Neural progenitor cell (in vitro differentiated cells): ENCODE measurements at places on chromosomes 7 and 10.

GRCh38 chr7:20494566-20494965 is 120.9 kb upstream of the ABCB5 start:
- no peak for DNase-seq

- no peak for DNase-seq
These were observed 30.4 kb upstream of the ELFN1 start for GRCh38 chr7:1639532-1640175.

- no peak for DNase-seq
These were observed 62.6 kb downstream of the GLI3 start for GRCh38 chr7:42174391-42174912.

GRCh38 chr7:129729511-129729910 is 118.0 kb downstream of the NRF1 start:
- no peak for DNase-seq

- no peak for DNase-seq
These were observed 82.6 kb downstream of the JMJD1C start for GRCh38 chr10:63383141-63383540.

GRCh38 chr7:18546576-18546975 is 51.0 kb downstream of the HDAC9 start:
- no peak for DNase-seq

- DNase-seq, result peak; percentile 44
These were observed 48.5 kb upstream of the ARL4A start for GRCh38 chr7:12638851-12639456.

GRCh38 chr10:130078120-130078519 is 32.5 kb downstream of the C10orf143 start:
- DNase-seq, result no peak

DNA sequence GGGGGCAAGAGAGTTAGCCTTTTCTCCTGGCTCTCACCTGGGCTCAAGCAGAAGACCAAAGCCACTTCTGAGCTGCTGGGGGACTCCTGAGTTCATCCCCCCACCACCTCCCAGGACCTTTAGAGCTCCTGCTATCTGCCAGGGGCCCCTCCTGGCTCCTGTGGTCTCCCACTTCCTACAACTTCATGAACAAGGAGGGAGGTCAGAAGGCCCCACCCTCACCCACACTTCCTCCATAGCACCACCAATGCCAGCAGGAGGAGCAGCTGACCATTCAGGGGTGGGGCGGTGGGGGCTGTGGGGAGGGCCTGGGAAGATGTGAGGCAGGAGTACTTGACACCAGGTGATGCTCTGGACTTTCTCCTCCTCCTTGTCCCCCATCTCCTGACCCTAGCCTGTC is 32.6 kb upstream of the ADCYAP1R1 start:
- no peak for DNase-seq

DNA sequence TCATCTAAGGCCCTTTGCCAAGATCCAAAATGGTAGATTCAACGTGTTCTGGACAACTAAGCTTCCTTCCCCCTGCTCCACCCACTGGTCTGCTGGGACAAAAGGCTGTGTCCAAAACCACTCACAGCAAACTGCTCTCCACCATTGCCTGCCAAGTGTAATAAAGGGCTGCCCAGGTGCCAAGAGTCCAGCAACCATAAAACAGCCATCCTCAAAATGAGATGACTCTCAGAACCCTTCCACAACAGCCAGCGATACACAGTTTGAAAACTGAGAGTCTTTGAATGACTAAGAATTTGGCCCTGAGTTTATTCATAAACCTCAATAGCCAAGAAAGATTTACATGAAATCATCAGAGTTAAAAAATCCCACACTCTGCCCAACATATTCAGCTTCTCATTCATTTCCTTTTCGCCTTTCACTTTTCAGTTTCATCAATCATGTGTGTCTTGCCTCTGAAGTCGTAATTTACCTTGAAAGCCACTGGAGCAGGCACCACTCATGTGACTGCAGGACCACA is 658.1 kb upstream of the MGMT start:
- DNase-seq, result no peak

GRCh38 chr10:63628526-63629362 is 107.5 kb downstream of the REEP3 start:
- DNase-seq, result peak; percentile 77

GRCh38 chr10:62103857-62104256 is 164.8 kb downstream of the RTKN2 start:
- no peak for DNase-seq

GRCh38 chr10:7000061-7000460 is 410.8 kb downstream of the SFMBT2 start:
- no peak for DNase-seq

DNA sequence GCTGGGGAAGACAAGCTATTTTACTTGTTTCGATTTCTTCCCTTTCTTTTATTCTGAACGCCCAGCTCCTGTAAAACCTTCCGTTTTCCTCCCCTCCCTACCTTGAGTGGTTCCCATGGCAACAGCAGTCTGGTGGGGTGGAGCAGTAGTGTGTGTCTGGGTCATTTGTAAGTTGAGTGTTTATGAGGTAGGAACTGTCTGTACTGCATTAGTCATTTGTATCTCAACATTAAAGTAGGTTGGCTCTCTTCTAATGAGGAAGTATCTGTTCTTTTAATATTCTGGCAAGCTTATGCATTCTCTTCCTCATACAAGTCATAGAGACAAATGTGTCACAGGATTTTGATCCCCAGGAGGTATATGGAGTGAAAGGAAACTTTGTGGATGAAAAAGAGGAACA is 85.3 kb upstream of the CCDC6 start:
- DNase-seq, result peak; percentile 42

DNA sequence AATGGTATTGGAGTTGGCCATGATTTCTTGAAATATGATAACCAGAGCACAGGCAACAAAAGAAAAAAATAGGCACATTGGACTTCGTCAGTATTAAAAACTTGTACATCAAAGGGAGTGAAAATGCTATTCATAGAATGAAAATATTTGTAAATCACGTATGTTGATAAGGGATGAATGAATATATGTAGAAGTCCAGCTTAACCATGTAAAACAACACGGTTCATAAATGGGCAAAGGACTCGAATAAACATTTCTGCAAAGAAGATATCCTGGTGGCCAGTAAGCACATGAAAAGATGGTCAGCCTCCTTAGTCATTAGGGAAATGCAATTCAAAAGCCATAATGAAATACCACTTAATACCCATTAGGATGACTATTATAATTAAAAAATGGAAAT is 68.1 kb downstream of the WAC start:
- no peak for DNase-seq

GRCh38 chr10:22308390-22308789 is 7.8 kb upstream of the COMMD3 start:
- no peak for DNase-seq

- DNase-seq, result no peak
These were observed 689.7 kb upstream of the CELF2 start for GRCh38 chr10:10327934-10328333.

- no peak for DNase-seq
These were observed 8.8 kb downstream of the TM9SF3 start for GRCh38 chr10:96578022-96578421.

DNA sequence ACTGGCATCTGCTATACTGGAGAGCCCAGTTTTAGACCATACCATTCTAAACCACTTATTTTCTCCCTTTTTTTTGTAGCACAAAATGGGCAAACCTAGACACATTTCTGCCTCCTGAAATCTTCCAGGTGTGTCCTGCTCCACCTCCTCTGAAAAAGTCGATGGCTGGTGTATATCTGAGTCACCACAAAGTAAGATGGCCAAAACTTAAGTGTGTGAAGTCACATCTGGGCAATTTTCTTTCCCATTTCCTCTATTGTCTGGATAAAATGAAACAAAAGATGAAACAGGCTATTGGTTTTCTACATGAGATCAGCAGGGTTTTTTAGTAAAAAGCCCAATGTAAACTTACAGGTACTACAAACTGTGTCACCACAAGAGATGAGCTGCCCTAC is 65.5 kb downstream of the OSBPL3 start:
- DNase-seq, result no peak

DNA sequence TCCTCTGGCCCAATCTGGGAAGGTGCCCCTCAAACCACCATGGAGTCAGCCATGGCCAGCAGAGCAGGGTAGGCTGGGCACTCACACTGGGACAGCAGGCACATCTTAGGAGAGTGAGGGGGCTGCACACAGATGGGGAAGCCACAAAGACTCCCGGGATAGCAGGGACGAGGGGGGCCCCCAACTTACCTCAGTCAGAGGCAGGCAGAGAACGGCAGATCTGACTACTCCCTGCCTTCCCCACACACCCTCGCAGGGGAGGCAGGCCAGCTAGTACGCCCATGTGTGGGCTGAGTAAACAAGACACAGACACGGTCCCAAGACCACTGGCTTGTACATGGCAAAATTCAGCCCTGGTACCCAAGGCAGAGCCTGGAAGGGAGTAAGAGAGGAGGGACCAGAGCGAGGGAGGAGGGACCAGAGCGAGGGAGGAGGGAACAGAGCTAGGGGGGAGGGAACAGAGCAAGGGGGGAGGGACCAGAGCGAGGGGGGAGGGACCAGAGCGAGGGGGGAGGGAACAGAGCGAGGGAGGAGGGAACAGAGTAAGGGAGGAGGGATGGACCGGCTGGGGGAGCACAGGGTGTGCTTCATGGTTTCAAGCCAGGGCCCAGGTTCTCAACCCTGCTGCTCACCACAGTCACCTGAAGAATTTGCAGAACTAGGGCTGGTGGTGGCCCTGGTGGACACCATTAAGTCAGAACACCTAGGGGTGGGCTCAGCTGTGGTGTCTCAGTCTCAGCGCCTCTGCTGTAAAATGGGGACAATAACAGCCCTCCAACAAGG is 73.8 kb downstream of the RGS10 start:
- no peak for DNase-seq

DNA sequence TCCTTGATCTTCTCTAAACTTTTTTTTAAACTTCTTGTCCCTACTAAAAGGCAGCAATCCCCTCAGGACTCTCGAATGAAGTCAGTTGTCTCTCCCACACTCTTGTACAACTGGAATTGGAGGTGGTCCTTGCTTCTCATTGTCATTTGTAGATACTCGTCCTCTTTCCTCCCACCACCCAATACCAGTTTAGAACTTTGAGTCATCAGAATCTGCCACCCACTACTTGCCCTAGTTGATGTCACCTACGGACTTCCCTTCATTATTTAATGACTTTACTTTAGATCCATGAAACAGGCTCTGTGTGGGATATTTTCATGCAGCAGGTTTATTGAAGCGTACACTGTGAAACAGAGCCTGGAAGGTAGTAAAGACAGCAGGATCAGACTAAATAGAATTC is 28.6 kb upstream of the LHFPL3 start:
- no peak for DNase-seq

GRCh38 chr7:100433592-100434296 is 2.6 kb downstream of the PPP1R35 start:
- no peak for DNase-seq

DNA sequence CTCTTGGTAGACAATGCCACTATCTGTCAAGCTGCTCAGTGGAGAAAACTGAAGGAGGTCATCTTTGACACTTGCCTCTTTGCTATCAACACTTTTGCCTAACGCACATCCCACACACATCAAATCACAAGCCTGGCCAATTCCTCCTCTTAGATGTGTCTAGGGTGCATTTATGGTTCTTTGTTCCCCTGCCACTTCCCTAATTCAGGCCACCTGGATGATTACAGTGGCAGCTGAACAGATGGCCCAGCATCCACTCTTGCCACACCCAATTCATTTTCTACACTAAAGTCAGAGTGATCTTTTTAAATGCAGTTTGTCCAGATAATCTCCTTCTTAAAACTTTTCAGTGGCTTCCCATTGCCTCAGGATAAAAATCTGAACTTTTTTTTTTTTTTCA is 58.6 kb downstream of the LAMB4 start:
- no peak for DNase-seq

DNA sequence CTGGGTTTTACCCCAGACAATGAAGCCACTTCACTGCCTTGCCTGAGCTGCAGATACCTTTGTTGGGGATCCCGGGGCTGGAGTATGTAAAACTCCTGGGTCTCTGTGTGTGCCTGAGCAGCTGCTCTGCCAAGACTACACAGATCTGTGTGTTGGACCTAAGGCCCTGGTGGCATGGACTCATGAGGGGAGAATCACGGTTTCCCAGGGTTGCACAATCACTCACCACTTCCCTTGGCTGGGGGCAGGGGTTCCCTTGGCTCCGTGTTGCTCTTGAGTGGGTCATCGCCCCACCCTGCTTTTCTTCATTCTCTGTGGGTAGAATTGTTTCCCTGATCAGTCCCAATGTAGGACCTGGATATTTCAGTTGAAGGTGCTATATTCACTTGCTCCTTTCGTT is 13.9 kb upstream of the TBATA start:
- no peak for DNase-seq

DNA sequence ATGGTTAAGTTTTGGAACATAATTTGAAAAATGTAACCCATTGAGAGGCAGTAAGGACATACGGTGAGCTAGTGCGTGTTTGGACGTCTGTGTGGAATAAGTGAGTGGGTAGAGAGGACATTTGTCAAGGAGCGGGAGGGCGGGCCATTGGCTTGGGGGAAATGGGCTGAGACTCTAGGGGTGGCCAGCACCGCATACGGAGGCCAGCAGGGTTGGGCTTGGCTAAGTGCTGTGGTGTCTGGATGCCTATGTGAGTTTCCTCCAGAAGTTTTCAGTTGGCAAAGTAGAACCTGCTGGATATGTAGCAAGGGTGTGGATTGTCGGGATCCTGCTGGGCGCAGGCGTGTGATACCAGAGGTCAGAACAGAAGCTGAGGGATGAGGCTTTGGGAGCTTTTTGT is 103.0 kb downstream of the TCF7L2 start:
- no peak for DNase-seq

DNA sequence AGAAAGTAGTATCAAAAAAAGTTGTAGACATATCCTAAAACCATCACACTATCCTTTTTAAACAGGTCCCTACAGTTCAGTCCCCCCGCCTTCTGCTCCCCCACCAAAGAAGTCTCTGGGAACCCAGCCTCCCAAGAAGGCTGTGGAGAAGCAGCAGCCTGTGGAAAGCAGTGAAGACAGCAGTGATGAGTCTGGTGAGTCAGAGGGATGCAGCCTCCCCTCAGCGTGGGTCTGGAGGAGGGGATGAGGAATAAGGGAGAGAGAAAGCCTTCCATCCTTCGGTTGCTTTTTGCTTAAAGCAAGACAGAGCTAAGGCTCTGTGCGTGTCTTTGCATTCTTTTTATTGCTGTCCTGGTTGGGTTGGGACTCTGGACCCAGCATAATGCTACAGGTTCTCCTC is 7.6 kb downstream of the NOLC1 start:
- DNase-seq, result no peak

DNA sequence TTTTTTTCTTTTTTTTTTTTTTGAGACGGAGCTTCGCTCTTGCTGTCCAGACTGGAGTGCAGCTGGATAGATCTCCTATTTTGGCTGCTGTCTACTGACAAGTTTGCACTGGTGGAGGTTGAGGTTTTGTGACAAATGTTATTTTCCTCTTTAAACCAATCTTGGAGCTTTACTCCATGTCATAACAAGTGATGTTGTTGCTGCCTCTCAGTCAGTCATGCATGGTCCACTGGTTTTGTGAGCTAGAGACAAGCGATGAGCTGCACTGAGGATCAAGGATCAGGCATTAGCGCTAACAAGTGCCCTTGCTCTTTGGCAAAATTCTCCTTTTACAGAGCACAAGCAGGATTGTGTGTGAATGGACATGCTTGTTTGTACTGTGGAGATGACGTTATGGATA is 805 bp upstream of the WDFY4 start:
- no peak for DNase-seq

- no peak for DNase-seq
These were observed 11.8 kb downstream of the SLC25A13 start for GRCh38 chr7:96310110-96310509.

- DNase-seq, result no peak
These were observed 2.7 kb downstream of the CALHM2 start for GRCh38 chr10:103449208-103450144.

GRCh38 chr7:98562381-98562823 is 54.7 kb upstream of the NPTX2 start:
- DNase-seq, result no peak

GRCh38 chr7:47228386-47229014 is 353.4 kb downstream of the TNS3 start:
- DNase-seq, result no peak

GRCh38 chr10:48800007-48800675 is 115.5 kb downstream of the WDFY4 start:
- no peak for DNase-seq
